Stimulated activated CD4-positive, alpha-beta T cell treated with anti-CD3 and anti-CD28 coated beads, Interleukin-2, amount 100 ng/mL, for 4 hours (primary cell): ENCODE measurements at places on chromosomes 12 and 14.

DNA sequence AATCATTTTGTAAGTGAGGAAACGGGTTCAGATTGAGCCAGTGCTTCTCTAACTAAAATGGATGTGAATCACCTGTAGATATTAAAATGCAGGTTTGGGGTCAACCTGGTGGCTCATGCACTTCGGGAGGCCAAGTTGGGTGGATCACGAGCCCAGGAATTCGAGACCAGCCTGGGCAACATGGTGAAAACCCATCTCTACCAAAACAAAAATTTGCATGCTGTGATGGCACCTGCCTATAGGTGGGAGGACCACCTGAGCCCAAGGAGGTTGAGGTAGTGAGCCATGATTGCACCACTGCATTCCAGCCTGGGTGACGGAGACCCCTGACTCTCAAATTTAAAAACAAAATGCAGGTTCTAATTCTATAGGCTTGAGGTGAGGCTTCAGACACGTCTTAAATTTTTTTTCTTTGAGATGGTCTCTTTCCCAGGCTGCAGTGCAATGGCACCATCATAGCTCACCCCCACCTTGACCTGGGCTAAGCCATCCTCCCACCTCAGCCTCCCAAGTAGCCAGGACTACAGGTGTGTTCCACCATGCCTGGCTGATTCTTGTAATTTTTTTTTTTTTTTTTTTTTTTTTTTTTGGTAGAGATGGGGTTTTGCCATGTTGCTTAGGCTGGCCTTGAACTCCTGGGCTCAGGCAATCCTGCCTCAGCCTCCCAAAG, 9.0 kb downstream of the TUBA1C start:
- no peak for DNase-seq

GRCh38 chr12:6044082-6044481, 80.4 kb downstream of the VWF start:
- DNase-seq: no peak

DNA sequence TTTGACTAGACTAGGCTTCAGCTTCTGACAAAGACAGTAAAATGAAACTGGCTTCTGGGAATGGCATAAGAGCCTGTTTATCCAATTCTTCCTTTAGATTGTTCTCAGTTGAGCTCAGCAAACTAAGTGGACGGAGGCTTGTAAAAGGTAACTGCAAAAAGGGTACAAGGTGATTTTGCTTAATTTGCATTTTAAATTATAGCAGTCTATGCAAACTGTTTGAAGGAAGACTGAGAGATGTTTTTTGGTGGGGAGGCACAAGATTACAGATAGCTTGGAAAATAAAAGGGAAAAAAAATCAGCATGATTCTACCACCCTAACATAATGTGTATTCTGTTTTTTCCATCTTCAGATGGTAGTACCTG, 5.0 kb downstream of the SUSD6 start:
- DNase-seq: no peak

DNA sequence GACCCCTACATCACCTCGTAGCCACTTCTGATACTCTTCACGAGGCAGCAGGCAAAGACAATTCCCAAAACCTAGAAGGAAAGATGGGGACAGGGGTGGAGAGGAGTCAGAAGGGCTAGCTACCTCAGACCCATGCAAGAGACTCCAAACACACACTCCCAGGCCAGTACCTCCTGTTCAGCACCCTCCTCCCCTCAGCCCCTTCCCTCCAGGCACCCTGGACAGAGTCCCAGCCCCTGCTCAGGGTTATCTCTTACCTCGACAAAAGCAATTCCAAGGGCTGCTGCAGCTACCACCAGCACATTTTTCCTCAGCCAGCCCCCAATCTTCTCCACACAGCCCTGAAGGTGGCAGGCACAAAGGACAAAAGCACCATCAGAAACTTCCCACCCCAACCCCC, 3.3 kb downstream of the CD63 start:
- DNase-seq: no peak

GRCh38 chr12:82930301-82930700, 243.6 kb downstream of the TMTC2 start:
- DNase-seq: no peak

- no peak for DNase-seq
These were observed 82.7 kb downstream of the GAS2L3 start for GRCh38 chr12:100656141-100656540.

DNA sequence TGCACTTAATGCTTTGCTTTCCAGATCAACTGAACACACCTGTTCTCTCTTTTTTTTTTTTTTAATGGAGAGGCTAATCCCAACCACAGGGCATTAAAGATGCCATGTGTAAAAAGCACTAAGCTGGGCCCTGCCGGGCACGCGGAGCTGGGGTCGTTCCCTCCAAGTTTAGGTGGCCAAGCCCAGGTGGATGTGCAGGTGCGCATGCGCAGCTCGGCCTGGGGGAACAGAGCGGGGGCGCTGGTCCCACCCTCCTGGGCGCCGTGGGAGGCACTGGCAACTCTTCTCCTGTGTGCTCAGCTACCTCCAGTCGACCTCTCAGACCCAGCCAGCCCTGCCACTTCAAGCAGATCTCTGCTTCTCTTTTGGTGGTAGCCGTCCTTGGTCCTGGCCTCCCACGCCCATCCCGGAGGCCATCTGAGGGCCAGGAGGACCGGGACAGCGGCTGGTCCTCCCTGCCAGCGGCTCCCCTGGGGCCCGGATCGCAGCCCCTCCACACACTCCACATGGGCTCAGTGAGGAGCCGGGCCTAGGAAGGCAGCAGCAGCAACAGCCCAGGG, 679.3 kb downstream of the BCL11B start:
- no peak for DNase-seq

DNA sequence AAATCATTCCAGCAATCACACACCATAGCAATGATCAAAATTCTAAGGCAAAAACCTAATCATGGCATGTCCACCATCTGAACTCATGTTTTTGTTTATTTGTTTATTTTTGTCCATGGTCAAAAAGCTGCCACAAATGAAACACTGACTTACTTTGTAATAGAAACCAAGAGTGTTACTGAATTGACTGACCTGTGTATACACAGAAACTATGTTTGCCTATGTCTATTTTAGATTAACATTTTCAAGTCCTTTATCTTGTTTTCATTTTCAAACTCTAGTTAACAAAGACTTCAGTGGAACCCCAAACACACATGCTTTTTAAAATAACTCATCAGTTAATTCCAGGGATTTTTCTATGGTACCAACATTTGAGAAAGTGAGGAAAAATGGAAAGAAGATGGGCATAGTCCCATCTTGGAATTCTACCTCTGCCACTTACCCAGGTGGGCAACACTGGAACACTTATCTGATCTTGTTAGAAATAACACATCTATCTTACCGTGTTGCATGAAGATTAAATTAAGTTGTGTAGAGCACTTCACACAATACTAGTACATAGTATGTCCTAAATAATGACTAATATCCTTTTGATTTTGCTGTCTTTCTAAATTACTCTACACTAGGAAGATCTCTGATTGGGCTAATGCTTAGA, 6.4 kb downstream of the LUM start:
- DNase-seq: no peak

DNA sequence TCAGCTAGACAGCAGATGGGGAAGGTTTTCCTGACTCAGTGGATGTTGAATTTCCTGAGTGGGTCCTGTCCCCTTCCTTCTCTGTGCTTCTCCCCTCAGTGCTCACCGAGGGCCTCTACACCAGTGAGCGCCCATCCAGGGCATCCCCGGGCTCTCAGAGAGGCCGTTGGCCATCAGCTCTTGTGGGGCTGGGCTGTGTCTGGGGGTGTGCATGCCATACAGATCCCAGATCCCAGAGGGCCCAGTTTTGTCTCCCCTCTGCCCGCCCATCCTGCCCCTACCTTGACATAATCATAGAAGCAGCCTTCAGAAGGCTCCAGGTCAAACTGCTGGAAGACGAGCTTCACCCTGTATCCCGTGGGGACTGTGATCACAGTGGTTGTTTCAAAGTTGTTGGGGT, 1.1 kb downstream of the C1R start:
- DNase-seq: no peak

DNA sequence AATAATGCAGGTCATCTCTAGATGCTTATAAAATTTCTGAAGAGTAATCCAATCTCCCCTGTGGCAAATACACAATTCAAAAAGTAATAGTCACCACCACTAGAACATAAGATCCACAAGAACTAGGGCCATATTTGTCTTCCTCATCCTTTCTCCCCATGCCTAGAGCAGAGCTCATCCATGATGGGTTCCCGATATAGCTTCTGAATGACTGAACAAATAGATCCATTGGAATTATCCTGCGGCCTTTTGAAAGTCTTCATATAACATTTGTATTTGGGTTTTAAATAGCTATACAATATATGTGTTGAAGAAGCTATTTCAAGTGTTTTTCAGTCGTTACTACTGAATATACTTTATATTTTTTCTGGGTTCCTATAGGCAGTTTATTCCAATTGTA, 5.7 kb downstream of the DCN start:
- no peak for DNase-seq

DNA sequence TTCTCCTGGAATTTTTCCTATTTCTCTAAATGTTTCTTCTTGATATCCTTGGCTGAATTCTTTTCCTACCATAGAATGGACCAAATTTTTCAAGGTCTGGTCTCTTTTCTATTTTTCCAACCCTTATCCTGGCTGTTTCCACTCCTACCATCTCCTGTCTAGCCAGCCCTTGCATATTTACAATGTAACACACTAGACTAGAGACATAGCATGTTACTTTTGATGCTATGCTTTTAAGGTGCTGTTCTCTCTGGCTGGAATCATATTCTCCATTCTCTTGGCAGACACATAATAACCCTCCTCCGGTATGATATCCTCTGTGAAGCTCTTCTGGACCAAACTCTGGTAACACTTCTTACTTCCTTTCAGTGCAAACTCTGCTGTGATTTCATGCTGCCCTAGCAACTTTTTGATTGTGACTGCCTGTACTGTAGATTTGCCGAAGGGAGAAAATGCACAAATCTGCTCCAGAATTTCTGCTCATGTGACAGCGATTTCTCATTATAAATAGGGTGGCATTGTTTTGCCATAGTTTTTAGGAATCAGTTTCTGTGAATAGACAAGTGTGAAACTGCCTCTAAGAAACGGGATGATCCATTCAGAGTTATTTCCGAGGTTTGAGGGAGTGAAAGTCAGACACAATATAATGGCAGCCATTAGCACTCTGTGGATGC, 284.4 kb downstream of the MDGA2 start:
- DNase-seq: no peak

- DNase-seq: no peak
These were observed 85.4 kb downstream of the WSCD2 start for GRCh38 chr12:108214486-108214885.

DNA sequence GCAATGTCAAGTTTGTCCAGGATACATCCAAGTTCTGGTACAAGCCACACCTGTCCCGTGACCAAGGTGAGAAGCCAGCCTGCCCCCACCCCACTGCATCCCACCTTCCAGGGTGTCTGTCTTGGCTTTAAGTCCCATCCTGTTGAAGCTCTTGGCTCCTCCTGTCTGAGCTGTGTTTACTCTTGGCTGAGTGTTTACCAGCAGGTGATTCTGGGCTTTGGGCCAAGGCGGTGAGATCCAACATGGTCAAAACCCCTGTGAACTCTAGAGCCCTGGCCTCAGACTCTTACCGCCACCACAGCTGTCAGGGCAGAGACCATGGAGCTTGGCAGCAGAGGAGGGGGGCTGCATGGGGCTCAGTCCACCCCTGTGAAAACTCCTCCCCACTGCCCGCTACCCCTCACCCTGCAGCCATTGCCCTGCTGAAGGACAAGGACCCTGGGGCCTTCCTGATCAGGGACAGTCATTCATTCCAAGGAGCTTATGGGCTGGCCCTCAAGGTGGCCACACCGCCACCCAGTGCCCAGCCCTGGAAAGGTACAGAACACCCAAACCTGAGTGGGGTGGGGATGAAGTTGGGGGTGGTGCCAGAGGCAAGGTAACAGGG, 11.6 kb downstream of the TNS2 start:
- DNase-seq: no peak

DNA sequence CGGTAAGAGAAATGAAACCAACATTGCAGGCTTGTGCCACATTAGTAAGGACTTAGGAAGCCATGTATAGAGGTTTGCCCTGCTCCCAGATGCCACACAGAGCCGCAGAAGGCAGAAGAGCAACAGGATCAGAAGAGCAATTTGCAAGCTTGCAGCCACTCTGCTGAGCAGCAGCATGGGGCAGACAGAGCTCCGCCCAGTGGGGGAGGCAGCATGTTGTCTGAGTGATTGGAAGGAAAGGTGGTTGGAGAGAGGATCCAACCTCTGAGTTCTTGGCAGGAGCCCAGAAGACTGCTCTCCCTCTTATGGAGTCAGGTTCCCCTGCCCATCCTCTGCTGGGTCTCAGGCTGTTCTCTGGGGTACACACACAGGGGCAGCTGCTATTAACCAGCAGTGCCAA, 2.3 kb upstream of the KRT6A start:
- DNase-seq: no peak

DNA sequence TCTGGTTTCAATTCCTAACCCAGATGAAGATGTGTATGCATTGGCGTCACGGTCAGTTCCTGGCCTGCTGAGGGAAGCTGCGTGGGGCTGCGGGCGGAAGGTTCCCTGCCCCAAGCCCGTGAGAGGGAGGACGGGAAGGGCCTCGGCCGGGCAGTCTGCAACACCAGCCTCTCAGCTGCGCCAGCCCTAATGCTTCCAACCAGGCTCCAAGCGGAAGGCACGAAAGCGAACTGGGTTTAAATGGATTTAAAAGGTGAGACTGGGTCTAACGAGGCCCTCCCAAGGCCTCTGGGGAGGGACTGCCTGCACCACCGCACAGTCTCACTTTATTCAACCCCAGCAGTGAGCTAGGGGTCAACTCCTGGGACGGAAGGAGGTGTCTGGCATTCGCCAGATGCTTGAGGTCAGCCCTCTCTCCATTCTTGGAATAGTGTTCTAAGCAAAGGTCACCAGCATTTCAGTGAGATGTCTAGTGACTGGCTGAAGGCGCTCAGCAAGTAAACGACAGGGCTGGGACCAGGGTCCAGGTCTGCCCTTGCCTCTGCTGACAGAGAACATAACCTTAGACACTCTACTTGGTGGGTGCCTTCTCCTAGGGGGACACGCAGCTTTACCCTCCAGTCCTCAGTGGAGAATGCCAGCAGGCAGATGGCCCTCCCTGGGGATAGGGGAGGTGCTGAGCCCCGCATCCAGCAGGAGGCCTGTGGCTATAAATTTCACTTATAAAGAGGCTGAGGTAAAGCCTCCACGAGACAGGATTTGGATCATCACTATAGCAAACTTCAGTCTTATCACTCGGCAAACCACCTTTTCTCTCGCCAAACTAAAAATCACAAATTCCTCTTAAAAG, 92.2 kb downstream of the PIWIL1 start:
- DNase-seq: no peak

DNA sequence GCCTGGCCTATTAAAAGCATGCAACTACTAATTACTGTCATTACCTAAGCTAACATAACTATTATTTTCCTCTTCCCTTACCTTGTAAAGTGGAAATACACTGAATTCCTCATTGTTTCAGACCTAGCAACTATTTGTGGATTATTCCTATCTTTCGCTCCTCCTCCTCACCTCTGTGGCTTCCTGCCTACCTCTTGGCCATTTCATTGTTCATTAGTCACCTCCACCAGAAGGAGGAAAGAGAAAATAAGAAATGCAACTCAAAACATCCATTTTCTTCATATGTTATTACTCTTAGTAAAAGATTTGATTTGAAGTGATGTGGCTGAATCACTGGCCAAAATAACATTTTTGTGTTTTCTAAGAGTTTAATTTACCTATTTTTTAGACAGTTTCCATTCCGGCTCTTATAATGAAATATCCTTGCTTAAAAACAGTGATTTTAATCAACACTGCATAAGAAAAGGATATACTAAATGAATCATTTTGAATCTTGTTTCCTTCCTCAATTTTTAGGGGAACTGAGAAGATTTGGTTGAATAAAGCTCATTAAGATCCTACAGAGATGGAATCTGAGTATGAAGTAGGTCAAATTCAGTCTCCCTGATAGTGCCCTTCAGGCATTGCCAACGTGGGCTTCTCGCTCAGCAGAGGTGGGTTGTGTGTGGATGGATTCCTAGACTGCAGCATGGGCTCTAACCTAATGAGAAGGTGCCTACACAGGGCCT, 27.6 kb upstream of the ARHGAP5 start:
- DNase-seq: no peak
